ENCODE measurements at places on chromosomes 12 and 14.

GRCh38 chr14:75827331-75827730 lies 154.5 kb downstream of the TGFB3 start:
- no peak for DNase-seq

DNA sequence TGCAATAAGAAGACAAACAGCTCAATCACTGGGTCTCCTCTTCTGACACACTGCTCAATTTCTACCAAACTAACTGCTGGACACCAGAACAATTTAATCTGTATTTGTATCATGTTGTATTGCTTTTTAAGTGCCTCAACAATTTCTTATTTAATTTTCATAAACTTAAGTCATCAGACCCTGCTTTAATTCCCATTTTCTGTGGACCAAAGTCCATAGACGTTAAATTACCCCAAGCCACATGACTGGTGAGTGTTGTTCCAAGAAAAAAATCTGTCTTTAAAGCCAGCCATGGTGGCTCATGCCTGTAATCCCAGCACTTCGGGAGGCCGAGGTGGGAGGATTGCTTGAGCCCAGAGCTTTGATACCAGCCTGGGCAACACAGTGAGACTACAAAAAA lies 8.7 kb downstream of the HOMEZ start:
- no peak for DNase-seq

GRCh38 chr12:6957151-6957701 lies 6.1 kb downstream of the PTPN6 start:
- no peak for DNase-seq

- DNase-seq: no peak
Observed at GRCh38 chr12:117590999-117591398, 229.6 kb upstream of the NOS1 start.

GRCh38 chr14:64502887-64503433 lies 678 bp downstream of the ZBTB25 start:
- DNase-seq: no peak

- no peak for DNase-seq
Observed at GRCh38 chr14:86641310-86641709, 1111.4 kb downstream of the FLRT2 start.

GRCh38 chr14:94451826-94452225 lies 774 bp downstream of the SERPINA11 start:
- DNase-seq: no peak

- DNase-seq: peak; percentile 32
Observed at GRCh38 chr12:49121047-49121696, 10.0 kb downstream of the TUBA1B start.

DNA sequence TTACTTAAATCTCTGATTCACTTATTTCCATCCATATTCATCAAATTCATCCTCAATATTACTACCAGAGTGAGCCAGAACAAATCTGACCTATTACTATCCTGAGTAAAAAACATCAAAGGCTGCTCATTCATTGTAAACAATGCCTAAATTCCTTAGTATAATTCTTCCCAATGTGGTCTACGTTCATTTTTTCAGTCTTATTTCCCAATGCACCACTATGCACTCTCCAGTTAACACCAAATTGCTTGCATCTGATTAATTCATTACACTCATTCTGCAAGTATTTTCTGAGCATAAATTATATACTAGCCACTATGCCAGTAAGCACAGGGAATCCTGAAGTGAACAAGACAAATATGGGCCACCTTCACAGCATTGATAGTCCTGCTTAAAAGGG lies 110.0 kb downstream of the EPS8 start:
- no peak for DNase-seq

GRCh38 chr12:19771858-19772257 lies 332.6 kb downstream of the AEBP2 start:
- DNase-seq: no peak

DNA sequence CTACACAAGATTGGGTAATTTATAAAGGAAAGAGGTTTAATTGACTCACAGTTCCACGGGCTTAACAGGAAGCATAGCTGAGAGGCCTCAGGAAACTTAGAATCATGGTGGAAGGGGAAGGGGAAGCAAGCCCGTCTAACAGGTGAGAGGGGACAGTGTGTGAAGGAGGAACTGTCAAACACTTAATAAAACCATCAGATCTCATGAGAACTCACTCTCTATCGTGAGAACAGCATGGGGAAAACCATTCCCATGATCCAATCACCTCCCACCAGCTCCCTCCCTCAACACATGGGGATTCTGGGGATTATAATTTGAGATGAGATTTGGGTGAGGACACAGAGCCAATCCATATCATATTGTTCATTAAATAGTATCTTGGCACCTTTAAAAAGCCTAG lies 56.1 kb downstream of the EPS8 start:
- DNase-seq: no peak

GRCh38 chr14:27995691-27996090 lies 770.9 kb upstream of the FOXG1 start:
- no peak for DNase-seq

GRCh38 chr14:103243764-103244737 lies 90.0 kb upstream of the EIF5 start:
- no peak for DNase-seq

DNA sequence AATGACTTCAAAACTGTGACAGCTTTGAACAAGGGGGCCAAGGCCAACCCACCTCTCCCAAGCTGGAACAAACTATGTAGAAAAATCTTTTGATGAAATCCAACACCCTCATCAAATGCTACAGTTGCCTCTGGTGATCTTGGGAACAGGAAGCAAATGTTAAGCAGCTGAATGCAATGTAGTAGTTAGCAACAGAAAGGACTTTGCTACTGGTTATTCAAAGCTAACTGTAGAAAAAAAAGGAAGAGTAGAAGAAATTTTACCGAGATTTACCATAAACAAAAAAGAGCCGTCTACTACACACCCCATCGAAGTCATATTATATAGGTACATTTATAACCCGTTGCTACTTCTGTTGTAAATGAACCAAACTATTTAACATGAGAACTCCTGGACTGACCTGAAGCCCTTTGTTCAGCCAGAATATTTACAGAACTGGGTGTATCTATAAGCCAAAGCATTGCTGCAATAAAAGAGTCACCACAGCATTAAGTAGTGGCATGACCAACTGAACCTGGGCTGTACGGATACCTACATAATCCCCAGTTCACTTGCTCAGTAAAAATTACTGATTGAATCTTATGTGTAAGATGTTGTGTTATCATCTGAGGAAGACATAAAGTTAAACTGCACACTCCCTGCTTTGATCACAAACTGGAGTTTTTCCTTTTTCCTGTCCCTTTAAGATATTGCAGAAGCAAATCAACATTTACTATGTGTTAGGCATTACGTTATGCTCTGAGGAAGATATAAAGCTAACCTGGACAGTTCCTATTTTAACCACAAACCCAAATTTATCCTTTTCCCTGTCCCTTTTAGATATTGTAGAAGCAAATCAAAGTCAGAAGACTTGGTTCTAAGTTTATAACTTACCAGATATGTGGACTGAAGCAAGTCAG lies 25.1 kb downstream of the SYNJ2BP start:
- no peak for DNase-seq

DNA sequence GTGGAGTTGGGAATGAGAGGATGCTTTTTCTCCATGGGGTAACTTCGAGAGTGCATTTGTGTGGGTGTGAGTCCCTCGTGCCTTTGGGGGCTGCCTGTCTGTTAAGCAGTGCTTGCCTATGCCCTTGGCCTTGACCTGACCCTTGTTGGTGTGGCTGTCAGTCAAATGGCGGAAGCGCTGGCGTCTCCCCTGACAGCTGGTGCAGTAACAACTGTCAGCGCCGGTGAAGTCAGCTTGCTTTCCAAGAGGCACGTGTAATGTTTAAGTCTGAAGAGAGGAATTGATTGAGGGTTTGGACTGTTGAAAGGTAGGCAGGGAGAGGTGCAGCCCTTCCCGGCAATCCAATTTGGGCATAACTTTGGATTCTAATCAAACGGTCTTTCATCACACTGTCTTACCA lies 211.3 kb downstream of the AACS start:
- no peak for DNase-seq

DNA sequence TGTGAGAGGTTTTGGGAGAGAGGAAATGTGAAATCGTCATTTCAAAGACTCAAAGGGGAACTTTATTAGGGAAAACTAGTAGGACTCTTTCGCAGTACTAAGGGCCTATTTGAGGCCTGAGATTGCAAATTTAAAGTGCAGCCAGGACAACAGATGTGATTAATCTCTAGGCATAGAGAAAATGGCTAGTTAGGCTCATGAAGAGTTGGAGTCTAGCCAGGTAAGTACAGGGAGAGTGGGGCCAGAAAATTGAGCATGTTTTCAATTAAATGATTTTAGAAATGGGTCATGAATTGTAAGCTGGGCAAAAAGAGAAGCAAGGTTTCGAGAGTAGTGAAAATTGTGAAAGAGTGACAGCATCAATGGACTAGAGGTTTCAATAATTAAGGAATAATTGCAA lies 91.9 kb upstream of the LMNTD1 start:
- no peak for DNase-seq

DNA sequence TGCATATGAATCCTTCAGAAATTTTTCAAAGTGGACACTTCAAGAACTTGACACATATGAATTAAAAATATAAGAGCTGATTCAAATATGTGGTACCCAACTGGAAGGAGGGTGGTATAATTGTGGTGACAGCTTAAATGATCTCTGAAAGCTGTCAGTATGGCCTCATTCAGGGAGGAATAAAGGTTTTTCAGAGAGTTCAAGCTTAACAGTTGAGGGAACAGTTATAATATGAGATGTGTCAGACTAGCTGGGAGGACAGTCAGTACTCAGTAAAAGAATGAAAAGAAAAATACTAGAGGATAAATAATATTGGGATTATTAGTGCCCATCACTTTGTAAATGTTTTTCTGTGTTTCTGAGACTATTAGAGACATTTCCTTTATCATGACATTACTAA lies 277.5 kb downstream of the RASSF9 start:
- DNase-seq: no peak

DNA sequence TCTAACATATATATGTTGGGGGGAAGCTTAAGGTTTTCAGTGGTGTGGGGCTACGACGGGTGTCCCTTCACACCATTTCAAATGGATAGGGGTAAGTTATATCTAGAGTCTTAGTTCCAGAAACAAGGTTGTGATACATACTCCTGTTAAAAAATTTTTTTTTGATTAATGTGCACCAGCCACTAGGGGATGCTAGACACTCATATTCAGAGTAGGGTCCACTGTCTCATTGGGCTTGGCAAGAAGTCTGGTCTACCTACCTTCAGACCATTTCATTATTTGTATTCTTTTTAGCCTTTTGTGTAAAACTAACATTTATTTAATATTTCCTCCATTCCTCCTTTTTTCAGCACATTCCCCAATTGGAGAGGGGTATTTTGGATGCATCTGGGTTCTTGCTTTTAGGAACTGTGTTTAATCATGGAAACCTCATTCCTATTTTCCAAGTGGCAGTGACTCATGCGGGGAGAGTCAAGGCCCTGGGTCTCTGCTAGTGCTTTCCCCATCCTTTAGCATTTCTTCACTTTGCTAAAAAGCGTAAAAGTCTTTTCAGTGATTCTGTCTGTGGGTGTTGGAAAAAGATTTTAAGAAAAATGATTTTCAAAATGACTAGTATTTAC lies 33.4 kb downstream of the ANO4 start:
- DNase-seq: no peak

- peak; percentile 68 for DNase-seq
Observed at GRCh38 chr14:73245480-73246325, 8.4 kb downstream of the PAPLN start.

DNA sequence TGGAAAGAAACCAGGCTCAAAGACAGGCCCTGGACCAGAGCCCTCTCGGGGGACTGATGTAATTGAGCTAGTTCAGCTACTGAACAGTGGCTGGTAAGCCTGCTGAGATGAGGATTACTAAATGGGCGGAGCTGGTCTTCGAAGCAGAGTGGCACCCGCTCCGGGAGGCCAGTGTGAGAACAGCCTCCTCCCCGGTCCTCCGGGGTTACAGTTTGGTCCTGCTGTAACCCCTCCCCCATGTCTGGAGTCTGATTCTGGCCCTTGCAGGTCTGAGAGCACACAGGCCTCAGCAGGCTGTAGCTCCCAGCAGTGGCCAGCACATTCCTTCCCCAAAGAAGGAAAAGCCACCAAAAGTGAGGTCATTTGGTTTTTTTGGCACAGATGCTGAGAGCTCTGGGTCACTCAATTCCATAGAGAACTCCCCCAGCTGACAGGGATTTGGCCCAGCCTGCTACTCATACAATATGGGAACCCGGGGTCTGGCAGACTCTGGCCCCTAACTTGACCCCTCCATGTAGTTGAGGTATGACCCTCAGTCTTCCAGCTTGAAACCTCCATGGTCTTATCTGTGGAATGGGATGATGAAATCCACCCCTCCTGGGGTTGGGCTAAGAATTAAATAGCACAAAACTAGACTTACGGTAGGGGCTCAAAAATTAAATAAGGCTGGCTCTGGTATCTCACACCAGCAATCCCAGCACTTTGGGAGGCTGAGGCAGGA lies 39.0 kb downstream of the ACTN1 start:
- DNase-seq: peak; percentile 80

DNA sequence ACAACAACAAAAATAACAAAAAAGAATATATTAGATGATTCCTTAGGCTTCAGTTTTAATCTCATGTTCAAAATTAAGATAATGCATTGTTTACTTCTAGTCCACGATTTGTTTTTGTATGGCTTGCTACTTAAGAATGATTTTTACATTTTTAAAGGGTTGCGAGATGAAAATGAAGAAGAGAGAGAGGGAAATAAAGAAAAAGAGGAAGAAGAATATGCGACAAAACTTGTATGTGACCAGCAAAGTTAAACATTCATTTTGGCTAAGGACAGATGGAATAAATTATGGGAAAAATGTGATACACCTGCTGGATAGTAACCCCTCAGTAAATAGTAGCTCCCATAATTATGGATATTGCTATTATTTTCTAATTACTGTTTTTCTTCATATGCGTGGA lies 1.2 kb upstream of the GIT2 start:
- DNase-seq: no peak

DNA sequence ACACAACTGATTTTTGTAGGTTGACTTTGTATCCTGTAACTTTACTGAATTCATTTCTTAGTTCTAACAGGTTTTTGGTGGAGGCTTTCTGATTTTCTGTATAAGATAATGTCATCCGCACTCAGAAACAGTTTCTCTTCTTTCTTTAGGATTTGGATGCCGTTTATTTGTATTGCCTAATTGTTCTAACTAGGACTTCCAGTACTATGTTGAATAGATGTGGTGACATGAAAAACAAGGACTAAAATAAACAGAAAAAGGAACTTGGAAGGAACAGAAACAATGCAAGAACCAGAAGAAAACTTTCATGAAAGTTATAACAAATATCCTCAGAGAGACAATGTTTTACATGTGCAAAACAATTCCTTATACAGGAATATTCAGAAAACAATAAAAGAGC lies 100.3 kb downstream of the GTF2A1 start:
- no peak for DNase-seq

- DNase-seq: no peak
Observed at GRCh38 chr12:47035484-47035883, 43.9 kb upstream of the PCED1B start.

GRCh38 chr14:23951590-23952201 lies 1.9 kb upstream of the DHRS4 start:
- no peak for DNase-seq

Measured in left ventricle myocardium inferior (tissue), 1 donor.